Body of pancreas (tissue), 4 donors: ENCODE measurements at places on chromosomes 12 and 14. TPM values are rescaled to one million over a fixed set of nuclear protein-coding genes. Genes with fewer than 3 reads are reported as not detected.

PLCZ1 gene
- not detected for total RNA-seq

- no peak for DNase-seq
- H3K27ac ChIP-seq: peak overlapping the region; percentile 99
- no peaks in the 10 kb centered on the region for H3K36me3 ChIP-seq
- no peaks in the 10 kb centered on the region for H3K27me3 ChIP-seq
- H3K4me1 ChIP-seq: peaks cover 27% of the 10 kb centered on the region
These were observed 903 bp downstream of the BRF1 start for GRCh38 chr14:105299654-105300541.

GRCh38 chr14:37480446-37481290 lies 114.4 kb downstream of the FOXA1 start:
- no peak for DNase-seq
- no peak overlapping the region for H3K4me3 ChIP-seq
- no peak overlapping the region for H3K27ac ChIP-seq
- H3K36me3 ChIP-seq: no peaks in the 10 kb centered on the region

GRCh38 chr12:117000316-117000715 lies 89.6 kb downstream of the FBXW8 start:
- H3K36me3 ChIP-seq: peaks cover 6% of the 10 kb centered on the region
- H3K27me3 ChIP-seq: no peaks in the 10 kb centered on the region
- H3K4me3 ChIP-seq: no peak overlapping the region
- no peak overlapping the region for H3K27ac ChIP-seq

CISTR gene
- total RNA-seq: not detected

DNA sequence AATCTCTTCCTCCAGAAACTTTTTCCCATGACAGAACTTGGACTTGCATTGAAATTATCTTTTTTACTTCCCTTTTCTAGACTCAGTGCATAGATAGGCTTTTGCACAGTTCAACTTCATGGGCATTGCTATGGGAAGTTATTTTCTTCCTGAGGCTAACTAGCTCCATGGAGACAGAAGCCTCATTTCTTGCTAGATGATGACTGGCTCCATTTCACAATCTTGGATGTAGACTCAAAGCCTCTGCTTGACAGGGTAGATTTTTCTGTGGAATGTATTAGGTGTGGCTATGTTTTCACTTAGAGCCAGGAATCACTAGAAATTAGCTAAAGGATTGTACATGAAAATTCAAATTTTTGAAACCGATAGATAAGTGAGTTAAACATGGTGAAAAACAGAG lies 884.1 kb upstream of the MGAT4C start:
- H3K4me3 ChIP-seq: no peak overlapping the region
- H3K4me1 ChIP-seq: no peaks in the 10 kb centered on the region
- H3K36me3 ChIP-seq: no peaks in the 10 kb centered on the region
- H3K27me3 ChIP-seq: no peaks in the 10 kb centered on the region
- no peak overlapping the region for H3K27ac ChIP-seq

TM9SF1 gene
- 57.9 TPM for total RNA-seq

GRCh38 chr14:99863059-99863458 lies 69.8 kb downstream of the EML1 start:
- H3K27me3 ChIP-seq: no peaks in the 10 kb centered on the region
- no peak for DNase-seq
- H3K27ac ChIP-seq: no peak overlapping the region

IL31 gene
- total RNA-seq: not detected

SERPINA9 gene
- not detected for total RNA-seq

GRCh38 chr12:67425394-67425793 lies 156.2 kb downstream of the CAND1 start:
- H3K27ac ChIP-seq: no peak overlapping the region
- no peaks in the 10 kb centered on the region for H3K36me3 ChIP-seq
- peaks cover 24% of the 10 kb centered on the region for H3K4me1 ChIP-seq
- no peak for DNase-seq

PTCSC3 gene
- total RNA-seq: not detected

DNA sequence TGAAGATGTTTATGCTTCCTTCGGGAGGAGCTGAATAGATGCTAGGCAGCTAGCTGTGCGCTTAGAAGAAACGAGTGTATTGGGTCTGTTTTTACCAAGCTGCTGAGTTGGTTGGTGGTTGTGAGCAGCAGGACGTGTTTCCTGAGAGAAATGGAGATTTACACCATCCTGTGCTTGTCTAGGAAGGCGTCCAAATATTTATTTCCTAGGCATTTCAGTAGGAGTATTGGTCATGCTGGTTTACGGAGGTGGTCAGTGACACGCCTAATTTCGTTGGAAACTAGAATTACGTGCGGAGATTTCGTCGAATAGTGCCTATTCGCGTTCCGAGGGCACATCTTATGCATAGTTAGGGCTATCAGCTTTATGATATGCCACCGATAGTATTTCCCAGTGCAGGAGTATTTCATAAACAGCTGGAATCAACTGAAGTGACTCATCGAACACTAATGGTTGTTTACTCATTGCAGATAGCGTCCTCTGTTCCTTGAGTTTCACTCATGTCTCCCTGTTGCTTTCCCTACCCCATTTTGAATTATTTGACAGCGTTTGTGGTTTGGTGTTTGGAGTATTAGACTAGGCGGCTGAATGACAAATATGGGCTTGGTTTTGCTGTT lies 780 bp downstream of the TBC1D15 start:
- H3K27me3 ChIP-seq: no peaks in the 10 kb centered on the region
- peaks cover 46% of the 10 kb centered on the region for H3K4me1 ChIP-seq
- no peaks in the 10 kb centered on the region for H3K36me3 ChIP-seq
- peak overlapping the region; percentile 57 for H3K4me3 ChIP-seq
- no peak for DNase-seq
- H3K27ac ChIP-seq: peak overlapping the region; percentile 90

L3HYPDH gene
- total RNA-seq: 42.0 TPM

RD3L gene
- total RNA-seq: not detected

RASSF8 gene
- total RNA-seq: 19.1 TPM

LIN52 gene
- 4.6 TPM for total RNA-seq

DNA sequence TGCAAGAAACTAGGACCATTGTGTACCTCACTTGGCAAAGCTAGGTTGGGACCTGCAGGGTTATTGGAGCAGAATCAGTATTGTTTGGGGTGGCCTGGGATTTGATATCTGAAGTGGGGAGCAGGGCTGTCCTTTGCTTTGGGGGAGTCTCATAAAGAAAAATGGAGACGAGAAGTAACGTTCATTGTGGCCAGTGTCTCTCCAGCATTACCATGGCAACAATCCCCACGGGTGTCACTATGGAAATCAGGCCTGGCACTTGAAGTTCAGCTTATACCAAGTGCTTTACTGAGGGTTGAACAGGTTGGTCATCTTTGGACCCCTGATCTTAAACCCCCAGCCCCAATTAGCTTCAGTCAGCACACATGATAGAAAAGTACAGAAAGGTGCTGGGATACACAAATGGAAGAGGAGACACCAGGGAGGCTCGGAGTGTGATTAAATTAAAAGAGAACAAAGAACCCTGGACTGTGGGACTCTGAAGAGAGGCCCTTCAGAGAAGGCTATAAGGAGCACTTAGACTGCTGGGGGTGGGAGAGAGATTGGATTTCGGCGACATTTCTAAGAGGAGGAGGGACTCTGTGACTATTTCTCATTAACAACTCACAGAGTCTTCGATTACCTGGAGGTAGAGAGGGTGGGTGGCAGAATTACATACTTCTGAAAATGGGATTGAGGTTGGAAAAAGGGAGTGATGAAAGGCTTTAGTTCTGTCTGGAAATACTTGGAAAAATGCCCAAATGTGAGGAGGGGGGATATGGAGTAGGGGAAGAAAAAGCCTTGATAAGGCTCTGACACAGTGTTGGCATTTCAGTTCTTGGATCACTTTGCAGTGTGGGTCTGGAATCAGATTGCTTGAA lies 3.7 kb downstream of the KIF5A start:
- H3K4me3 ChIP-seq: no peak overlapping the region
- H3K27ac ChIP-seq: no peak overlapping the region
- no peaks in the 10 kb centered on the region for H3K27me3 ChIP-seq
- H3K36me3 ChIP-seq: no peaks in the 10 kb centered on the region
- H3K4me1 ChIP-seq: peaks cover 6% of the 10 kb centered on the region
- no peak for DNase-seq

BDKRB1 gene
- total RNA-seq: not detected

GRCh38 chr14:25032092-25032784 lies 17.7 kb downstream of the STXBP6 start:
- no peak for DNase-seq
- peaks cover 17% of the 10 kb centered on the region for H3K4me1 ChIP-seq
- no peak overlapping the region for H3K27ac ChIP-seq
- no peaks in the 10 kb centered on the region for H3K27me3 ChIP-seq
- no peak overlapping the region for H3K4me3 ChIP-seq
